ENCODE measurements at places on chromosomes 6 and 20.
A peak's percentile ranks its signal among the peaks of the same experiment; 100 is the strongest.

- no peak for DNase-seq
Measured at GRCh38 chr20:60512443-60512842, 554.2 kb downstream of the CDH26 start.

- DNase-seq = no peak
Measured at GRCh38 chr6:5547556-5547955, 286.2 kb downstream of the FARS2 start.

GRCh38 chr6:63140692-63141318, 70.5 kb upstream of the FKBP1C start:
- DNase-seq = no peak

GRCh38 chr6:51218181-51218580, 399.5 kb downstream of the TFAP2B start:
- no peak for DNase-seq

- DNase-seq = no peak
Measured at GRCh38 chr20:51767867-51768758, at the start of gene ATP9A. Gene ATP9A (minus strand): TSS chr20:51768390. CDS start chr20:51768369, 21 bp downstream.

GRCh38 chr6:117531809-117532725, 49.6 kb downstream of the DCBLD1 start:
- DNase-seq = no peak

DNA sequence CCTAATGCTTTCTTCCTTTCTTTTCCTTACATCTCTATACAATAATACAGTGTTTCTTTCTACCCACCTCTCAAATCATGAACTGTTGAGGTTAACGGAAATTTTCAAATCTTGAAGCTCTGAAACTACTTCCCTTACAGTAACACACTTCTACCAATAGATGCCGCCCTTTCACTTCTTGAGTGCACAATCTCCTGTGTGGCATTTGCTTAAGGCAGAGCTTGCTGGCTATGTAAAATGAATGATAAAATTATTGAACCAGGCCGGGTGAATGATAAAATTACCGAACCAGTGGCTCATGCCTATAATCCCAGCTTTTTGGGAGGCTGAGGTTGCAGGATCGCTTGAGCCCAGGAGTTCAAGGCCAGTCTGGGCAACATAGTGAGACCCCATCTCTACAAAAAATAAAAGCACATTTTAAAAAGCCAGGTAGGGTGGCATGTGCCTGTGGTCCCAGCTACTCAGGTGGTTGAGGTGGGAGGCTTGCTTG, 56.8 kb downstream of the KCNS1 start:
- peak; percentile 54 for DNase-seq

GRCh38 chr6:34460796-34461507, 4.9 kb upstream of the PACSIN1 start:
- DNase-seq = no peak

- no peak for DNase-seq
Measured at GRCh38 chr20:20778676-20779075, 66.2 kb upstream of the RALGAPA2 start.

DNA sequence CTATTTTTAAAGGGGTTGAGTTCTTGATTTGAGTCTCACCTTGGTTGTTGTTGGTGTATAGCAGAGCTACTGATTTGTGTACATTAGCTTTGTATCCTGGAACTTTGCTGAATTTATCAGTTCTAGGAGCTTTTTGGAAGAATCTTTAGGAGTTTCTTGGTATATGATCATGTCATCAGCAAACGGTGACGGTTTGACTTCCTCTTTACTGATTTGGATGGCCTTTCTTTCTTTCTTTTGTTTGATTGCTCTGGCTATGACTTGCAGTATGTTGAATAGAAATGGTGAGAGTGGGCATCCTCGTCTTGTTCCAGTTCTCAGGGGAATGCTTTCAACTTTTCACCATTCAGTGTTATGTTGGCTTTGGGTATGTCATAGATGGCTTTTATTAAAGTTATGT, 64.0 kb downstream of the CDYL start:
- no peak for DNase-seq

DNA sequence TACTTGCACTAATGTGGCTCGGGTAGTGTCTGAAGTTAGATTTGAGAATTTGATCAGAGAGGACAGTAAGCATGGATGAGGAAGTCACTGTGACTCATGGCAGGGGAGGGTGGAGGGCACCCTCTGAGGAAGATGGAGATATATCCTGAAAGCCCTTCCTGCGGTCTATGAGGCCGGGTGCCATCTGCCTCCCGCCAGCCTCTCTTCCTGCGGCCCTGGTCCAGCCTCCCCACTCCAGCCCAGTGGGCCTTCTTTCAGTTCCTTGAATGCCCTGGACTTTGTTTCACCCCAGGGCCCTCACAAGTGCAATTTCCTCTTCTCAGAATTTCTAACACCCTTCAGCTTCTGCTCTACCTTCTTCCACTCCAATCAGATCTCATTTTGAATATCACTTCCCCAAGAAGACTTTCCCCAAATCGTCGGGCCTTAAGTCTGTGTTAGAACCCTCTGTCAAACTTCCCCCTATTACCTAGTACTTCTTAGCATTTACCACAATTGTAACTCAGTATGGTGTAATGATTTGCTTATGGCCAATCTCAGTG, 20.2 kb upstream of the TNFAIP3 start:
- peak; percentile 80 for DNase-seq

DNA sequence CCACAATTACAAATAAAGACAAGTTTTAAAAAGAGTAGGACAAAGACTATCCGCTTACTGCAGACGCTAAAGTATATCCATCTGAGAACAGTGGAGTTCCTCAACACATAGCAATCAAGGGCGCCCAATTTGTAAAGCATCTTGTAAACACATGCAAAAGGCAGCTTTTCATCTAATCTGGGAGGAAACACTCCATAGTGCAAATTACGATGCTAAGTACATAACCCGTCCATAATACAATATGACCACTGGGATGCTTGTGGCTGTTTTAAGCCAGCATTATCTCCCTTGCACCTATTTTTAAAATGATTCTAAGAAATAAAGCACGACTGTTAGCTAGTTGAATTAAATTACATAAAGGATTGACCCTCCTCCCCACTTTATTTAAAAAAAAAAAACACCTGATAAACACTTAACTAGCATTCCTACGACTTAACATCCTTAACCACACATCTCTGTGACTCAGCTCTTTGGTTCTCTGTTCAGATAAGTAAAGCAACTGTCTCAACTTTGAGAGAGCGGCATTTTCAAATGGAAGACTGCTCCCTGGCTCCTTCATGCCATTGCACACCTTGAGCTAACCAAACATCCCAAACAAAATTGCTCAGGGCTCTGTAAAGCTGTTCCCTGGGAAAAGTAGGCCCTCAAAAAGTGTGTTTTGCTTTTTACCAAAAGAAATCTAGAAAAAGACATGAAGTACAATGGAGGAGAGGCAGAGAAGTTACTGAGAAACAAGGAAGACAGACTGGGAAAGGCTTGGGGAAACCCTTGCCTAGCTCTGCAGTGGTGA, 14.2 kb downstream of the SLC22A23 start:
- no peak for DNase-seq

- DNase-seq = no peak
Measured at GRCh38 chr6:121453191-121453590, 17.7 kb downstream of the GJA1 start.

DNA sequence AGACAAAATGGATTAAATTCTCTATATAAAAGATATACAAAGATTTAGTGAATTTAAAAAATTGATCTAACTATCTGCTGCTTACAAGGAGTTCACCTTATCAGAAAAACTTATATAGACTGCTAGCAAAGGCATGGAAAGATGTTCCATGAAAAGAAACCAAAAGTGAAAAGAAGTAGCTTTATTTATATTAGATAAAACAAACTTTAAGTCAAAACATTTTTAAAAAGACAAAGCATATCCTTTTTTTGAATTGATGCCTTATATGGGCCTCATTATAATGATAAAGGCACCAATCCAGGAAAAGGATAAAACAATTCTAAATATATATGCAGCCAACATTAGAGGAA, 334.2 kb downstream of the MEI4 start:
- DNase-seq = no peak

DNA sequence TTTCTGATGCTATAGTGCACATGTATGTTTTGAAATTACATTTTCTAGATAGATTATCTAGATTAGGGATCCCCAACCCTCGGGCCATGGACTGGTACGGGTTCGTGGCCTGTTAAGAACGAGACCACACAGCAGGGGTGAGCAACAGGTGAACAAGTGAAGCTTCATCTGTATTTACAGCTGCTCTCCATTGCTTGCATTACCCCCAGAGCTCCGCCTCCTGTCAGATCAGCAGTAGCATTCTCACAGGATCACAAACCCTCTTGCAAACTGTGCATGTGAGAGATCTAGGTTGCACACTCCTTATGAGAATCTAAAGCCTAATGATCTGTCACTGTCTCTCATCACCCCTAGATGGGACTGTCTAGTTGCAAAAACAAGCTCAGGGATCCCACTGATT, 10.4 kb downstream of the CEP57L1 start:
- DNase-seq = no peak

GRCh38 chr20:11053310-11053709, 379.5 kb upstream of the JAG1 start:
- DNase-seq = no peak

- DNase-seq = no peak
Measured at GRCh38 chr20:46945465-46945864, 50.8 kb downstream of the EYA2 start.

DNA sequence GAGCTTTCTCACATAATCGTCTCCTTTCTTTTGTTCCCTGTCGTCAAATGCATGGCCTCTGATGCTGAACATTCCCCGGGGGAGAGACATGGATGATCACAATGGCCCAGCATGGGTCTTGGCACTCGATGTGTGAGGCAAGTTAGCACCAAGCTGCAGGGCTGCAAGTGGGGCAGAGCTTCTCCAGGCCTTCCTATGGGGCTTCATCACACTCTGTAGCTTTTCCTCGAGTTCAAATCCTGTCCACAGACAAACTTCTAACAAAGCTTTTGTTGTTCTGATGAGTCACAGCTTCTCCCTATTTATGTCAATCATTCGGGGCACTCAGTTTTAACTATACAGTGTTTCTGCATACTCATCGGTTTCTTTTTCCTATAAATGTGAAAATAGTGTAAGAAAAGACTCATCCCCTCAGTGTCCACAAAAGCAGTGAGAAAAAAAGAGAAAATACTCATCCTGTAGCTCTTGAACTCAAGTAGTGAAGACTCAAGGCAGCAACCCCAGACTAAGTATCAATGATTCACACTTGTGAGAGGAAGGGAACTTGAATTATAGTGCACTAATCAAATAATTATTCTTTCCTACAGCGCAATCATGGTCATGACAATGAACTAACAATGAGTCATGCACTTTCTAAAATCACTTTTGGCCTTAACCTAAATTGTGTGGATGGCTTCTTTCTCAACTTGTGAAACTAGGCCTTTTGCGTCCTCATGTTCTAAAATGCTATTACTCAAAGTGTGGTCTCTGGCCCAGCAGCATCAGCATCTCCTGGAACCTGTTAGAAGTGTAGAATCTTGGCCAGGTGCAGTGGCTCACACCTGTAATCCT, 68.4 kb upstream of the NOX3 start:
- no peak for DNase-seq

GRCh38 chr6:84278321-84278998, 51.0 kb upstream of the CEP162 start:
- no peak for DNase-seq

DNA sequence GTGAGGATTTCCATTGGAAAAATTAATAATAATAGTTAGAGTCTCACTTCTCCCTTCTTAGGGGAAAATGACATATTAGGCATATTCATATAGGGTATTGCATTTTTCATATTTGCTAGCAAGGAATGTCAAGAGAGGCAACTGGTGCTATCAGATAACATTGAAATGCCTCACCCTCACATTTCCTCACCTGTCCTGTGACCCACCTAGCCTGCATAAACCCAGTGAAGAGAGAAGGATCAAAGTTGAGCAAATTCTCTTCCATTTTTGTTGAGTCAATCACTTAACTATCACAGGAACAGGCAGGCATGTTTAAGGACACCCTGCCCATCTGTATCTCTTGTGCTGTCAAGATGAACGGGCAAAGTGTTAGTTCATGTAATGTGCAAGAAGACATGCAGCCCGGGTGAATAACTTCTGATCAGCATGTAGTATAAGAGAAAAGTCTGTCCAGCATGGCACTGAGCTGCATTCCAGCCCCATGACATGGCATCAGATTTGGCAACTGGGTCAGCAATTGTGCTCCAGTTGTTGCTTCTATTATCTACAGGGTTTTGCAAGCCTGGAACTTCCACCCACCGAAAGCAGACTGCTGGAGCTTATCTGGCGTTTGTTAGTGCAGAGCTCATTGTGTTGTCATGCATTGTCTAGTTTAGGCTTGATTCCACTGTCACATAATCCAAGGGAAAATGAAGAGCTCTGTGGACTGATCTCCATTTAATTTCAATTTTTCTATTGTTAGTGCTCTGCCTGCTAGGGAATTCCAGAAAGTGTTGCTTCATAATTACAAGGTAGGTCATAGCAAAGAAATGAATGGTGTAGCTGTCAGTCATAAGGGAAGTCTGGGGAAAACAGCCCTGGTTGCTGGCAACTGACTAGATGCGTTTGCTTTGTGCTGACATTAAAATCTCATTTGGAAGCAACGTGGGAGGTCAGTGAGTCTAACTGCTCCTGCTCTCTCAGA, 138.4 kb upstream of the TNFAIP3 start:
- no peak for DNase-seq

DNA sequence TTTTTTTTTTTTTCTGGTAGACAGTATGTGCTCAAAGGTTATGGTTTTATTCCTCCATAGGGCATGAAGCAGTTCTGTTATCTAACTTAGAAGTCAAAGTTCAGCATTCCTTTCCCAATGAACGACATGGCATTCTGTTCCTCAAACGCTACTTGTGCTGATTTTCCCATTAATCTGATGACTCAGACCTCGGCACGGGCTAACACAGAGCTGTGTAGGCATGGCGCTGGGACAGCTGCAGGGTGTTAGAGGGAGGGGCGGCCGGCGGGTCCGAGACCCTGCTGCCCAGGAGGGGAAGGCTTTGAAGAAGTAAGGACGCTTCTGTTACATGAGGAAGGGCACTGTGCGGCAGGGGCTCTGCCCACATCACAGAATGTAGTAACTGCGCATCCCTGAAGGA, 93.6 kb upstream of the AGPAT4 start:
- no peak for DNase-seq

GRCh38 chr20:63246490-63247288, 7.6 kb downstream of the NKAIN4 start:
- DNase-seq = no peak

- DNase-seq = no peak
Measured at GRCh38 chr6:81708113-81708699, 44.3 kb downstream of the TENT5A start.

DNA sequence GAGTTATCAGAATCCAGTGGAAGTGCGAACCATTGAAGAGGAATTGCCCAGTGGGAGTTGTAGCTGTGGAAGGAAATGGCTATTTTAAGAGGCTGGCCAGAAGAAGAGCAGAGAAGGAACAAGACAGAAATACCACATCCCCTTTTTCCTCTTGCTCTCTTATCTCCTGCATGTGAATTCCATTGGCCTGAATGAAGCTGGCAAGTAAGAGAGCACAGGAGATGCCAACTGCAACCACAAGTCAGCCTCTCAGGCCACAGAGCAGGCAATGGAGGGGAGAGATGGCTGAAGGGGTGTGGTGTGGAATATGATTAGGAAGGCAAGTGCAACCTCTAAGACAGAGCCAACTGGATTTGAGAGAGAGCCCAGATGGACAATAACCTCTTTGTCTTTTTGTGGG, 362.7 kb upstream of the IMPG1 start:
- DNase-seq = no peak

- no peak for DNase-seq
Measured at GRCh38 chr6:143845033-143845432, 1.9 kb downstream of the LTV1 start.

- DNase-seq = no peak
Measured at GRCh38 chr20:46446851-46447250, 40.4 kb upstream of the ELMO2 start.

GRCh38 chr6:33271117-33271467, 584 bp downstream of the VPS52 start:
- DNase-seq = no peak

All from CD4-positive, alpha-beta T cell treated with Interferon alpha-2 for 1 hour (primary cell).